SJCRH30 (cell line): ENCODE measurements at places on chromosomes 3 and 15.

DNA sequence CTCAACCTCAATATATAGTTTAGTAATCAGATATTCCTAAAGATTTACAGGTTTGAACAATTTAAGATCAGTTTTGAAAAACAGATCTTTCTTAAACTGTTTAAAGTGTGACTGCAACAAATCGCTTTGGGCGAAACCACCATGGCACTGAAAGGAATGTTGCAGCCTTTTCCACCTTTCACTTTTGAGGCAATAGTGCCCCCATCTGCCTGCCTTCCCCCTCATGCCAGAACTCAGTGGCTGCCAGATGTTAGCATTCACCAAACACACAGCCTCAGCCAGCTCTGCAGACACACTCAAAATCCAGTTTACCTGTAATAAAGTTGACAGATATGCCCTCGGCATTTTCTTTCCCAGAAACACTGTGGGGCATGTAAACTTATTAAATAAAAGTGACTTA lies 3.3 kb downstream of the LYSMD4 start:
- DNase-seq: peak; percentile 58

DNA sequence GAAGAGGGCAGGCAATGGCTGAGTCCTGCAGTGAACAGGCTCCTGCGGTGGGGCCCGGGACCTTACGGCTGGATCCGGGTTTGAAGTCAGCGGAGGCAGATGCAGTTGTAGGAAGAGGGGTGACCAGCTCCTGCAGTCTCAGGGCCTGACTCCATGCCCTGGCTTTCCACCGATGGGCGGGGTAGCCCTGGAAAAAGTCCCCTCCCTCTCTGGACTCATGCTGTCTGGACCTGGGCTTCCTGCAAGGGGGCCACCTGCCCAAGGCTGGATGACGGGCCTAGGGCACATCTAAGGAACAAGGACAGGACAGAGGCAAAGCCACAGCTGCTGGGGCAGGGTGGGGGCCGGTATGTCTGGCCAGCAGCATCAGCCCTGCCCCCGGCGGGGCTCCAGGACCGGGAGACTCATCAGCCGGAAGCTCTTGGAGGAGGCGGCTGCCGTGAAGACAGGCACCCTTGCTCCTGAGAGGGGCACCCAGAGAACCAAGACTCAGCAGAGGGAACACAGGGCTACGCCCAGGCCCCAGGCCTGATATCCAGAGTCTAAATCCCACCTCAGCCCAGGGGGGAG lies 12.8 kb downstream of the IQSEC1 start:
- DNase-seq: no peak

- peak; percentile 63 for DNase-seq
Measured at GRCh38 chr3:64612082-64612860, 75.5 kb downstream of the ADAMTS9 start.

DNA sequence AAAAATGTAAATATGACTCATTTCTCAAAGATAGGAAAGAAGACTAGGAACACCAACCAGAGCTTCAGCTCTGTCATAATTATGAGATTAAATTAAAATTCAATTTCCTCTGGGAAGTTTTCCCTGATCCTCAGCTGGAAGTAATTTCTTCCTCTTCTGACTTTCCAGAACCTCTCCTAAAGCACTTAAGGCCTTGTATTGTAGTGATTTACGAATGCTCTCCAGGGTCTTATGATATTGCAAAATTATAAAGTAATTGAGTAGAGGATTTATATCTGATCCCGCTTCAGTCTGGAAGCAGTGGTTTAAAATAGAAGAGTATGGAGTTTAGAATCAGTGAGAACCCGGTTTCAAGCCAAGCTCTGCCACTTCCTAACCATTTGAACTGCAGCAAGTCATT lies 279.8 kb downstream of the ZPLD1 start:
- no peak for DNase-seq

- no peak for DNase-seq
Measured at GRCh38 chr3:134367869-134368750, 6.1 kb downstream of the AMOTL2 start.

DNA sequence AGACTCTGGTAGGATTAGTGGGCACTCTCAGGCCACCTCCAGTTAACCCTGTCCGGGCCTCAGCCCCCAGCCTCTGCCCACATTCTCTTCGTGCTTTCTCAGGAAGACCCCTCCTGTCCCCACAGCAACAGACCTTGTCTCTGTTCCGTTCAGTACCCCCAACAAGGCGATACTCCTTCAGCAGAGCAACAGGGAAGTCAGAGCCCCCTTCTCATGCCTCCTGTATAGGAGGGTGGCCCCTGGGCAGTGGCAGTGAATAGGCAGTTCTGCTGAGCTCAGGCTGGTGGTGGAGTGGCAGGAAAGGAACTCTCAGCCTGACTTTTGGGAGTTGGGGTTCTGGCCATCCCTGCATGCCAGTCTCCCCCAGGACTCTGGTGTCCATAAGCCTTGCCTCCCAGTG lies 513 bp downstream of the SEMA3B start:
- no peak for DNase-seq

- peak; percentile 30 for DNase-seq
Measured at GRCh38 chr3:169545606-169546005, 117.9 kb downstream of the MECOM start.

DNA sequence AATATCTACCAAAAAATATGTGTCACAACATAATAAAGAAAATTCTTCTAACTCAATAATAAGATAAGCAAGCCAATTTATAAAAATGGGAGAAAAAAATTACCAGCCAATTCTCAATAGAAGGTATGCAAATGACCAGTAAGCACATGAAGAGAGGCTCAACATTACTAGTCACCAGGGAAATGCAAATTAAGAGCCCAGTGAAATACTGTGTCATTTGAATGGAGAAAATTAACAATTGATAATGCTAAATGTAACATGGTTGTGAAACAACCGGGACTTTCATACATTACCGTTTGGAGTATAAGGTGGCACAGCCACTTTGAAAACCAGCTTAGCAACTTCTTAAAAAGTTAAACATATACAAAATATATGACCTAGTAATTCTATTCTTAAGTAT lies 460.7 kb downstream of the IGSF11 start:
- DNase-seq: no peak

- no peak for DNase-seq
Measured at GRCh38 chr15:92146511-92147150, 247.1 kb upstream of the ST8SIA2 start.

DNA sequence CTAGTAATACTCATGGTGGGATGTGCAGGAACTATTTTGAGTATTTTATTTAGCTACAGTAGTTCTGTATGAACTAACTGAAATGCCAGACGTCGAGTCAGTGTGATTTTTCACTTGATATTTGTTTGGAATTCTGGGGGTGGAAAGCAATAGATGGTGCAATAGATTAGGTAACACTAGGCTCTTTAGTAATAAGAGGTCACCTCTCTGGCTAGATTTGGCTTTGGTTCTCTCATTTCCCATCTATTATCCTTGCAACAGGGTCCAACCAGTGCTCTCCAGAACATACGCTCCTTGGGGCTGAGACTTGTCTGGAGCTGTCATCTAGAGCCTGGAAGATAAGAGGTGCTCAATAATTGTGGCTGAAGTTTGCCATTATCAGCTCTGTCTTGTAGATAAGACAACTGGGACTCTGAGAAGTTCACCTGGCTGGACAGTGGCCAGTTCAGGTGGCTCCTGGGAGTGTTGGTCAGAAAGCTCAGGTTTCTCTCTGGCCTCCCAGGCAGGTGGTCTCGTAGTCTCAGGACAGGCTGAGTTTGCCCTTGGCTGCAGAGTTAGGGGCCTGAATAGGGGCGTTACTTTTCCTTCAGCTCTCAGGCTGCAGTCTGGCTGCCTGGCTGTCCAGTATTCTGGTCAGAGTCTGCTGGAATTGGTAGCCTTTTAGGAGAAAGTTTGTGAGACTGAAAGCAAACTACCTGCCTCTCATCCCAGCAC lies 277.5 kb upstream of the RGMA start:
- DNase-seq: no peak

DNA sequence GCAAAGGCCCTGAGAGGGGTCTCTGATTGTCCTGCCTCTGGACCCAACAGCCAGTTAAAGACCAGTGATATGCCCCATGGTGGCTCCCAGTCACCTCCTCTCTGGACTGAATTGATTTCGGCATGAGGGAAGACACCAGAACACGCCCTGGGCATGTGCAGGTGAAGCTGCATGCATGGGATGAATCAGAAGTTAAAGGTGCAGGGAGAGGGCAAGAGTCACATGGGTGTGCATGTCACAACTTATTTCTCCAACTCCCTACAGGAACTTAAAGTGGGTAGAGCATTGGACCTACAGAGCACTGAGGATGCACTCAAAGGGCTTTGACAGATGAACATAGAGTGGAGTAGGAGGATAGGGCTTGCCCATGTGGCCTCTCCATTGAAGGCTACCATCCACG lies 16.9 kb upstream of the RHCG start:
- no peak for DNase-seq

DNA sequence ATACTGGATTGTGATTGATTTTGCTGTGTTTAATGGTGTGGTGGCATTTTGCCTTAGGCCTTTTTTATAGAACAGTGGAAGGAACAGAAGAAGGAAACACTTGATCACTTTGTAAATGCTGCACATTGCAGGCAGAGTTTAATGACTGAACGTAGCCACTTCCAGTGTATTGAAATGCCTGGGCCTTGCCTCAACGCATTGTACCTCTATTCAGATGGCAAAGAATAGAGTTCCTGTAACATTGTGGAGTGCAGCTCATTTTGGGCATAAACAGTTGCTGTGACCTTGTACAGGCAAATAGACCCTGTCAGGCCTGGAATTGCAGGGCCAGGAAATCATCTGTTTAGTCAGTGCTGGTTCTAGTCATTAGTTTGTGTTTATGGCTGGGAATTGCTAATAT lies 225.0 kb downstream of the EPHA3 start:
- DNase-seq: no peak

DNA sequence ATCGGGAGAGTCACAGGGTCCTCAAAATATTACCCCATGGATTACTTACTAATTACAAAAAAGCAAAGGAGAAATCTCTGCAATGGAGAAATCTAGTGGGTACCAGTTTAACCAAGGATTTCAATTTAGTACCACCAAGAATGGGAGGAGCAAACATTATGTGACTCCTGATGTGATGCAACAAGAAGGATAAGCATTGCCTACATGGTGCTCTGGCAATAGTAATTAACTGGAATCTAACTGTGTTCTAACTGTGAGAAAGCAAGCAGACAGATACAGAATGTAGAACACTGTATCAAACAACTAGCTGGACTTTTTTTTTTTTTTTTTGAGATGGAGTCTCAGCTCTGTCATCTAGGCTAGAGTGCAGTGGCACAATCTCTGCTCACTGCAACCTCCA lies 159.2 kb downstream of the TNIK start:
- no peak for DNase-seq

GRCh38 chr3:114848643-114849350 lies 298.3 kb downstream of the ZBTB20 start:
- no peak for DNase-seq

DNA sequence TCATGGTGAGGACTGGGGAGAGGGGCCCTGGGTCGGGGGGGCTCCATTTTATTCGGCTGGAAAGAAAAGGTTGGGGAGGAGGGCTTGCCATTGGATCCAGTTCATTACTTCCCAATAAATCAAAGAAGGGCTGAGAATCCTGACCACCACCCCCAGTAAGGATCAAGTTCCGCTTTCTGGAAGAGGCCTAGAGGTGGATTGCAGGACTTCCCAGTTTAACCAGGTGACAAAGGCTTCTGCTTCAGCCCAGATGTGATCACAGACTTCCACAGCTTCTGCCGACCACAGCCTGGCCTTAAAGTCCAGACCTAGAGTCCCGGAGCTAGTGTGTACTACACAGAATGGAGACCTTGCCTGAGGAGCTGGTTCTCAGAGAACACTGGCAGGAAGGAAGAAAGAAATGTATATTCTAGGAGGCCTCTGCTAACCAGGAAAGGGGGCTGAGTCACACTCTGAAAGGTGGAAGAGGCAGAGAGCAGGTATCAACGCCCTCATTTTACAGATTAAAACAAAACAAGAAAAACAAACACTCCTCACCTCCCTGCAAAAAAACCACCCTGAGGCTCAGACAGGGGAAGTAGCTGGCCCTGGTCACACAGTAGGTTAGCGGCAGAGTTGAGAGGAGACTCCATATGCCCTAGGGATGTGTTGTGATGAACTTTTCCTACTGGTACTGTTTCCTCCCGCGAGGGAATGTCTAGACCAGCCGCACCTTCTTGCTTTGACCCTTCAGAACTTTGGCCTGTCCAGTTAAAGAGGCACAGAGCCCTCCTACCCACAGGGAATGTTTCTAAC lies 1.1 kb upstream of the CEMIP start:
- no peak for DNase-seq

DNA sequence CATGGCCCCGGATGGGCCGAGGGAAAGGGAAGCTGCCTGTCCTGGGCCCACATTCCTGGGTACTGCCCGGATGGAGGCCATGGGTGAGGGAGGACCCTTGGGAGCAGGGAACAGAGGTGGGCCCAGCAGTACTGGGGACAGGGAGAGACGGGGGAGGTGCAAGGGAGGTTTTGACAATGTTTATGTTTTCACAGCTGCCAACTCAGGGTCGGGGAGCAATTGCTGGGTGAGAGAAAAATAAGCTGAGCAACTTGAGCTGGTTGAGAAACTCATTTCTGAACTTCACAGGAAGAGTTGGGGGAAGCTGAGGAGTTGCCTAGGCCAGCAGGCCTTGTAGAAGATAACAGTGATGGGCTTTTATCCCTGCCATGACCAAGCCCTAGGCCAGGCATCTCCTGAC lies 11.1 kb upstream of the TSPAN3 start:
- DNase-seq: peak; percentile 87

GRCh38 chr15:37099319-37100108 lies 835 bp downstream of the MEIS2 start:
- no peak for DNase-seq

GRCh38 chr3:169527507-169527906 lies 136.0 kb downstream of the MECOM start:
- DNase-seq: no peak

DNA sequence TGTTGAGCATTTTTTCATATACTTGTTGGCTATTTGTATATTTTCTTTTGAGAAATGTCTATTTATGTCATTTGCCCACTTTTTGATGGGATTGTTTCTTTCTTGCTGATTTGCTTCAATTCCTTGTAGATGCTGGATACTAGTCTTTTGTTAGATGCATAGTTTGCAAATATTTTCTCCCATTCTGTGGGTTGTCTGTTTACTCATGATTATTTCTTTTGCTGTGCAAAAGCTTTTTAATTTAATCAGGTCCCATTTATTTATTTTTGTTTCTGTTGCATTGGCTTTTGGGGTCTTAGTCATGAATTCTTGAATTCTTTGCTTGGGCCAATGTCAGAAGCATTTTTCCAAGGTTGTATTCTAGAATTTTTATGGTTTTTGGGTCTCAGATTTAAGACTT lies 251.7 kb downstream of the WNT5A start:
- DNase-seq: no peak

- DNase-seq: peak; percentile 25
Measured at GRCh38 chr15:31471731-31472430, 145.2 kb downstream of the KLF13 start.

GRCh38 chr3:168973206-168973605 lies 690.3 kb downstream of the MECOM start:
- no peak for DNase-seq

- no peak for DNase-seq
Measured at GRCh38 chr15:73483053-73483452, 40.1 kb downstream of the REC114 start.

DNA sequence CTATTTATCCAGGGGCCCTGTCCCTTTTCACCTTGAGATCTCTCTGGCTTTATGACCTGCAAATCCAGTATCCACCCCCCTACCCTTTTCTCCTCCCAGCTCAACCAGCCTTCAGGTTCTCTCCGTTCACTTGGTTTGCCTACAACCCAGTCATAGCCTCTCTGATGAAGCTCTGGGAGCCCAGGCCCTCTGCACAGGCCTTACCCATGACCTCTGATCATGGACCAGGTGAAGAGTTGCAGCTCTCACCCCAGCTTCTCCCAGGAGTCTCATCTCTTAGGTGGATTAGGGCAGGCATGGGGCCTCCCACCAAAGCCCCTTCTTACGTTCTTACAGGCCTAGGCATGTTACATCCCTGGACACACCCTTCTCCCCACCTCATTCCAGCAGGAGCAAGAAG lies 59.8 kb downstream of the EXOG start:
- no peak for DNase-seq
